ENCODE measurements at places on chromosomes 1 and 21. TPM values are rescaled to one million over a fixed set of nuclear protein-coding genes. Genes with fewer than 3 reads are reported as not detected.

LCK gene
- total RNA-seq: 286 TPM

MCOLN2 gene
- total RNA-seq: 20.4 TPM

MARCKSL1 gene
- 26.4 TPM for total RNA-seq

AMY1C gene
- total RNA-seq: not detected

RSRP1 gene
- total RNA-seq: 63.1 TPM

All from activated naive CD8-positive, alpha-beta T cell treated with anti-CD3 and anti-CD28 coated beads for 36 hours (primary cell).